NCI-H1105 treated with DMSO at 0.1 percent for 48 hours (cell line): ENCODE measurements at places on chromosomes 12 and 14.

- no peak for DNase-seq
Measured at GRCh38 chr14:89576145-89576927, 159.3 kb upstream of the FOXN3 start.

DNA sequence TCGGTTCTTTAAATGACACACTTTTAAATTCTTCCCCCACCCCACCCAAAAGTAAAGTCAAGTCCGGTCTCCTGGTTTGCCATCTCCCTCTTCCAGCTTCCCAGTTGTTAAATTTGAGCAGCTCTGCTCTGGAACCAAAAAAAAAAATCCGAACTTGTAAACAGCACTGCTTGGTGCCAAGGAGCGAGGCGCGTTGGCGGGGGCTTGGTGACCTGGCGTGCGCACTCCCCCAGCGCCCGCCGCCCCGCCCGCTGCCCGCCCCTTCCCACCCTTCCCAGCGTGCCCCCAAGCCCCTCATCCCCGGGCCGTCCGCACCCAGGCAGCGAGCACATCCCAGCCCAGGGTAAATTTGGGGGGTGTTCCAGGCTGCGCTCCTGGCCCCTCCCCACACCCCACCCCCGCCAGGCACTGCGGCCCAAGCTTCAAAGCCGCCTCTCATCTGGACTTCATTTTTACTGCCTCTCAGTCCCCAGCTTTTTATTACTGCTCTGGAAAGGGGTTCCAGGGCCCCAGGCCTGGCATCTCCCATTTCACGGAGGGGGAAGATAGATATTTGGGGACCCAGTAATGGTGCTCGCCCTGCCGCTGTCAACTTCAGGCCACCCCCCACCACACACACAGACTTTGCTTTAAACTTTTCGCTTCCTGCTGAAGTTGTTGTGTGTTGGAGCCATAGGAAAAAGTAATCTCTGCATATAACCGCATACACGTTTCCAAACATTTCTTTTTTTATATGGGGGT is 11.7 kb upstream of the ITGB7 start:
- no peak for DNase-seq

- DNase-seq, result no peak
Measured at GRCh38 chr14:71117839-71118743, 210.8 kb downstream of the PCNX1 start.

DNA sequence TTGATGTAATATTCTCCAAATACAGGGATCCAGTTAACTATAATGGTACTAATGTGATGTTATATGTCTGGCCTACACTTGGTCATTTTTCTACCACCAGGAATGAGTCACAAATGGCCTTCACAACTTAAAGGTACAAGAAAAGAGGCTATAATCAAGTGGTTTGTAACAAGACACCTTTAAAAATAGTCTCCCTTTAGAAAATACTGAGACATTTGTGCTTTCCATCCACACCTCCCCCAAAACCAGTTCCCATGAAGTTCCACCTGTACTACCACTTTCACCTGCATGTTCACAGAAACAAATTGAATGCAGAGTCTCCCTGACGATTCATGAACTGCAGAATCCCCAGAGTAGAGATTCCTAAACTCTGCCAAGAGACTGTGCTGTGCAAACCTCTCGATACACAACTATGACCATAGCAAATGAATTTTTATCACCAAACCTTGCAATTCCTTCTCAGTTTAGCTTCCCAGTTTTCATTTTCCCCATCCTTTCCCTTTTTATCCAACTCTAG is 6.0 kb downstream of the BTG1 start:
- DNase-seq, result no peak

DNA sequence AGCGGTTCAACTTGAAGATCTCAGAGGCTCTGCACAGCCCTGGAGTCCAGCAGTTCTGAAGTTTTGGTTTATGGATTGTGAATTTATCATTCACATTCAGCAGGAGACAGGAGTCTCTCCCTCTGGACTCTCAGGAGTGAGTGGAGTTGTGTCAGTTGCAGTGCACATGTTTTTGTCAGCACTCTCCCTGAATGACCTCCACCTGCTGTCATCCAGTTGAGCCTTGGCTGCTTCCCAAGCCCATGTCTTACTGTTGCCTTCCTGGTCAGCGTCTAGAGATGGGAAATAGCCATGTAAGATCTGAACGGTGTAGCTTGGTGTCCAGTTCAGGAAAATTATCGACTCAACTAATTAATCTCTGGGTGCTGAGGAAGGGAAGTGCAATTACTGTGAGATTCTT is 133.2 kb downstream of the PRKCH start:
- DNase-seq, result peak; percentile 50

GRCh38 chr14:41608681-41609390 is 2.2 kb downstream of the LRFN5 start:
- peak; percentile 83 for DNase-seq

GRCh38 chr14:99792551-99793212 is 531 bp upstream of the EML1 start:
- no peak for DNase-seq

DNA sequence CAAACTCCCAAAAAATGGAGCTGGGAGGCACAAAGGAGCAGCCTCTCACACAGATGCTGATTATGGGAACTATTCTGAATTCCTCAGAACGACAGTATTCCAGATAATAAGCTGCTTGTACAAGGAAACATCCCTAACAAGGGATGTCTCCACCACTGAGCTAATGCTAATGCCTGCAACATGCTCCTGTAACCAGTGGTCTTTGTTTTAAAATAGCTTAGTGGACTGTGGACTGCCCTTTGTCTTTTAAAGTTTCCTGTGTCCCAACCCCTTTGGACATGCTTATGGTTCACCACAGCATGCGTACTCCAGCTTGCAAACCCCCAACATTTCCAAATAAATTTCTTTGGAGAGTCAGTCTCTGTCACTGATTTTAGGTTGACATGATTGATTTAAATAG is 16.4 kb upstream of the PITPNM2 start:
- no peak for DNase-seq

- DNase-seq, result no peak
Measured at GRCh38 chr14:54562334-54562733, 4.6 kb upstream of the SAMD4A start.
